ENCODE measurements at places on chromosomes 13 and 19.

GRCh38 chr19:55962186-55962585 lies 14.6 kb downstream of the NLRP8 start:
- no peak for DNase-seq

DNA sequence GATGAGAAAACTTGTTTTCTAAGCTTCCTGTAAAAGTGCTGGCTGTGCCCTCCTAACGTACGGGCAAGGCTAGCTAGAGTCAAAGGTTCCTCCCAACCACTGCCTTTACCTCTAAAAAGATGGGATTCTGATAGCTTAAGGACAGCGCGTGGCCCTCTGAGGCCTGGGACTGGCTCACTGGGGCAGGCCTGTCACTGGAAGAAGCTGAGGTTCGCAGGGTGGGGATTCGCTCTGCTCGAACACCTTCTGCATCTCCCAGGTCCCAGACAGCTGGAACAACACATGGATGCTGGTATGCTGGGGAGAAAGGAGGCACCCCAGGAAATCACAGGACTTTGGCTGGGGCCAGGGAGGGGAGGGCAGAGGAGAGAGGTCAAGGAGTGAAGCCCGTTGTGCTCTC lies 53.1 kb downstream of the CRYL1 start:
- DNase-seq, result no peak

DNA sequence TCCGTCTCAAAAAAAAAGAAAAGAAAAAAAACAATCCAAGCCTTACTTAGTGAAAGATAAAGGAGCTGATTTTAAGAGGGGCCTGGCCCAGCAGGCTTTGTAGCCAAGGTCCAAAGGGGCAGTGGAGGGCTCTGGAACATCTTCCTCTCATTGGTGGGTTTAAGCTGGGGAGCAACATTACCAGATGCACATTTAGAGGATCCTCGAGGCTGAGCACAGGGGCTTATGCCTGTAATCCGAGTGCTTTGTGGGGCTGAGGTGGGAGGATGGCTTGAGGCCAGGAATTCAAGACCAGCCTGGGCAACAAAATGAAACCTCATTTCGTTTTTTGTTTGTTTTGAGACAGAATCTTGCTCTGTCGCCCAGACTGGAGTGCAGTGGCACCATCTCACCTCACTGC lies 8.0 kb upstream of the TMEM160 start:
- peak; percentile 50 for DNase-seq

DNA sequence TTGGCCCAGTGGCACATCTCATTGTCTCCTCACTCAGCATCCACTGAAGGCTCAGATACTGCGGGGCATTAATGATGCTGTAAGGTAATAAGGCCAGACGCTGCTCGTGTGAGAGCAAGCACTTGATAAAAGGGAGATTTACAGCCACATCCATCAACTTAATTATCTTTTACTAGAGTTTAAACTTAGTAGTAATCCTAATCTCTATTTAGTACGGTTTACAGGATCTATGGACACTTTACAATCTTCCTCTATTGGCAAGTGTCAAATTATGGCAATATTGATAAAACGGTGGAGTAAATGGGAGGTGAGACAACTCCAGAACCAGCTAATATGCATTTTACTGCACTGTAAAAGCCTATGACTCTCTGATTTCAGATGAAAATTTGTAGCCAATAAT lies 192.7 kb upstream of the GPR12 start:
- no peak for DNase-seq

GRCh38 chr19:33780251-33780650 lies 16.4 kb upstream of the KCTD15 start:
- no peak for DNase-seq

DNA sequence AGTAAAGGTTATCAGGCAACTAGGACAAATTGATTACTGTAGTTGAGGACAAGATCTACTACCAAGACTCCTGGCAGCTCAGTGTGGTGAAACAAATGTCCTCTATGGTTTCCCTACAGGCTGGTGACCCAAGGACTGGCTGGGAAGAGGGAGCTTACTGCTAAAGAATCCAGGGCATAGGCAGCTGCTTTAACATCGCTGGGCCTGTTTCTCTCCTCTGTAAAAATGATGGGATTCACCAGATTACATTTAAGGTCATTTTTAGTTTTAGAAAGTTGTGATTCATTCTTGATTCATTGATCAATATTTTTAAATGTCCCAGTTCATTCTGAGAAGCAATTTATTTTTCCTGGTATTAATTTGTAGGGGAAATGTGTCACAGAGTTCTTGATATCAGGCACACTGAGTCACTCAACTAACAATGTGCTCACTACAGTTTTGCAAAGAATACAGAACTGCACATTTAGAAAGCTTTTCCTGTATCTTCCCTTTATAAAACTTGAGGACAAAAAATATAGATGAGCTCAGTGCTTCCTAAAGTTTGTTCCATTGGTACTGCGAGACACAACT lies 19.6 kb upstream of the FAM124A start:
- no peak for DNase-seq

DNA sequence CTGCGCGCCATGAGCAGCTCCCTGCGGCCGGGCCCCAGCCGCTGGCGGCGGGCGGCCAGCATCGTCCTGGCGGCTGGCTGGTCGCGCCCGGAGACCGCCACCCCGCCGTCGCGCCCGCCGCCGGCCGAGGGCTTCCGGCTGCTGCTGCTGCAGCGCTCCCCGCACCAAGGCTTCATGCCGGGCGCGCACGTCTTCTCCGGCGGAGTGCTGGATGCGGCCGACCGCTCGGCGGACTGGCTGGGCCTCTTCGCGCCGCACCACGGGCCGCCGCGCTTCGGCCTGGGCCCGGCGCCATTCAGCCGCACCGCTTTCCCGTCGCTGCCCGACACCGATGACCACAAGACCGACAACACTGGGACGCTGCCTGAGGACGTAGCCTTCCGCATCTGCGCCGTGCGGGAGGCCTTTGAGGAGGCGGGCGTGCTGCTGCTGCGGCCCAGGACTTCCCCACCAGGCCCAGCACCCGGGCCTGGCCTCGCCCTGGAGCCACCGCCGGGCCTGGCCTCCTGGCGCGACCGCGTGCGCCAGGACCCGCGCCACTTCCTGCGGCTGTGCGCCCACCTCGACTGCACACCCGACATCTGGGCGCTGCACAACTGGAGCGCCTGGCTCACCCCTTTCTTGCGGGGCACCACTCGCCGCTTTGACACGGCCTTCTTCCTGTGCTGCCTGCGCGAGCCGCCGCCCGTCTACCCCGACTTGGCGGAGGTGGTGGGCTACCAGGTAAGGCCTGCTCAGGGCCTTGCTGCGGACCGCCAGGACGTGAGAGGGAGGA lies 518 bp downstream of the NUDT19 start:
- DNase-seq, result peak; percentile 51

DNA sequence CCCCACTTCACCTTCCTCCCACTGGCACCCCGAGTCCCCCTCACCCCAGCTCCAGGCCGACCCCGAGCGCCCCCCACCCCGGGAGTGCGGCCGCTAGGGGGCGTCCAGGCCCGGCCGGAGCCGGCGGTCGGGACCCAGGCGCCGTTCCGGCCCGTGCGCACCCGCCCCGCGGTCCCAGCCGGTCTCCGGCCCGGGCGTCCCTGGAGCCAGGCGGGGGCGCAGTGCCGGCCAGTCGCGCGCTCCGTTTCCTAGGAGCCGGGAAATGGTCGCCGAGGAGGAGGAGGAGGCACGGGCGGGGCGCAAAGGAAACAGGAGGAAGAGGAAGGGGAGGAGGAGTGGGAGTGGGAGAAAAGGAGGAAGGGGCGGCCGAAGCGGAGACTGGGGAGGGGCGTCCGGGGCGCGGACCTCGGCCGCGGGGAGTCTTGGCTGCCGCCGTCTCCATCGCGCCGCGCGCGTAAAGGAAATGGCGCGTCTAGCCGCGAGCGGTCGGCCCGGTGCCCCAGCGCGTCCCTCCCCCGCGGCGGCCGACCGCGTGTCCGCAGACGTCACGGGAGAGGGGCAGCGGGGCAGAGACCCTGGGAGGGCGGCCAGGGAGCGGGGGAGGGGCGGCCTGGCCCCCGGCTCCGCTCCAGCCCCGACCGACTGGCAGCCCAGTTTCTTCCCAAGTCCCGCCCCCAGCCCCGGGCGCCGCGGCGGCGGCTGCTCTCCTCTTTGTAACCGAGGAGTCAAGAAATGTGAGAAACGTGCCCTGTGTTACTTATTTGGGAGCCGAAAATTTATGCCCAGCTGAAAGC lies 1.1 kb upstream of the KCTD15 start:
- peak; percentile 64 for DNase-seq

Data from NCI-H2171 treated with DMSO at 0.1 percent for 48 hours (cell line).